T-cell (primary cell): ENCODE measurements at places on chromosomes 12 and 14.

DNA sequence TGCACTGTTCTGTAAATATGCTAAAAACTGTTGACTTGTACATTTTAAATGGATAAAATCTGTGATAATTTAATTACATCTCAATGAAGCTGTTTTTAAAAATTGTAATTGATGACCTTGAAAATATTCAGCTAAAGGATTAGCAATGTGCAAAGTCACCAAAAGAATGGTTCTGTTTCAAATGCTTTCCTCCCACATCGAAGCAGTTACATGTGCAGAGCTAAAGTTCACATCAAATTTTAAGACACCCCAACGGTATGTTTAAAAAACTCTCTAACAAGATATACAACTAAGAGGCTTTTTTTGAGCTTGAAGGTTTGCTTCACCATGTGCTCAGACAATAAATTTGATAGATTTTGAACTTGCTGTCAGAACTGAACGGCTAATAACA, 114.6 kb upstream of the KRAS start:
- no peak for DNase-seq

GRCh38 chr14:36229262-36229661, 52.7 kb upstream of the PTCSC3 start:
- no peak for DNase-seq

- no peak for DNase-seq
These were observed 25.6 kb downstream of the RAP1B start for GRCh38 chr12:68636268-68636667.

DNA sequence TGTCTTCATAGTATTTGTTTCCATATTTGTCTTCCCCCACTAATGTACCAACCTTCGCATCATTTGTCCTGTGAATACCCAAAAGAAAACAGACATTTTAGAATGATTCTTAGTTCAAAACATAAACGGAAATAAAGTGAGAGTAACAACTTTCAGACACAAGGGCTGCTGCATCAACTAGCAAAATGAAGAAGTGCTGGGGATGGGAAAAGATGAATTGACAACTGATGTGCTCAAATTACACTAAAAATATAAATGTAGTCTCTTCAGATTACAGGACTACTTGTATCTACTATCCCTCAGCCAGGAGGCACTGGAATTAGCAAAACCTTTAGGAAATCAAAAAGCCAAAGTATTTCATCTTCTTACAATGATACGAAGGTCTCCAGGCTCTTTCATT, 743 bp downstream of the NDUFA12 start:
- DNase-seq = no peak

- DNase-seq = no peak
These were observed 49.8 kb downstream of the SDR9C7 start for GRCh38 chr12:56884421-56884820.

GRCh38 chr12:1170411-1170810, 179.4 kb downstream of the ERC1 start:
- no peak for DNase-seq

GRCh38 chr12:95088379-95088778, 15.0 kb upstream of the NR2C1 start:
- no peak for DNase-seq

DNA sequence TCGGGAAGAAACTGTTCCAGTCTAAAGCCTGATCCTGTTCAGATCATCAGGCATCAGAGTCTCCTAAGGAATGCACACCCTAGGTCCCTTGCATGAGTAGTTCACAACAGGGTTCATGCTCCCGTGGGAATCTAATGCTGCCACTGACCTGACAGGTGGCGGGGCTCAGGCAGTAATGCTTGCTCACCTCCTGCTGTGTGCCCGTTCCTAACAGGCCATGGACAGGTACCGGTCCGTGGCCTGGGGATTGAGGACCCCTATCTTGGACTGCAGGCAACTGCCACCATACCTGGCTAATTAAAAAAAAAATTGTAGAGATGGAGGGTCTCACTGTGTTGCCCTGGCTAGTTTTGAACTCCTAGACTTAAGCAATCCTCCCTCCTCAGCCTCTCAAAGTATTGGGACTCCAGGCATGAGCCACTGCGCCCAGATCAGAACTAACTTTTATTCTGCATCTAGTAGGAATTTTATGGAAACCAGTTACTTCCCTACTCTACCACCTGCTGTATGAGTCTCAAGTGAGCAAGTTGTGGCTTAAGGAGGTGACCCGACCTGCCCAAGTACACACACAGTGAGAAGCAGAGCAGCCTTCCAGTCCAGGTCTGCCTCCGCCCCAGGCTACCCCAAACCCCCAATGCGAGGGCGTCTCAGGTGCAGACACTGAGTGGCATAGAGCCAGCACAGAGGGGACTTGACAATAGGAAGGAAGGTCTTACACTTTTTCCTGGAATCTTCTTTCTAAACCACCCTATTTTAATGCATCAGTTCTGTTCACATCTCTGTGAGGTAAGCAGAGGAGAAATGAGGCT, 2.5 kb upstream of the PAPLN start:
- DNase-seq = no peak

GRCh38 chr12:51817027-51817953, 31.2 kb downstream of the FIGNL2 start:
- DNase-seq = no peak

DNA sequence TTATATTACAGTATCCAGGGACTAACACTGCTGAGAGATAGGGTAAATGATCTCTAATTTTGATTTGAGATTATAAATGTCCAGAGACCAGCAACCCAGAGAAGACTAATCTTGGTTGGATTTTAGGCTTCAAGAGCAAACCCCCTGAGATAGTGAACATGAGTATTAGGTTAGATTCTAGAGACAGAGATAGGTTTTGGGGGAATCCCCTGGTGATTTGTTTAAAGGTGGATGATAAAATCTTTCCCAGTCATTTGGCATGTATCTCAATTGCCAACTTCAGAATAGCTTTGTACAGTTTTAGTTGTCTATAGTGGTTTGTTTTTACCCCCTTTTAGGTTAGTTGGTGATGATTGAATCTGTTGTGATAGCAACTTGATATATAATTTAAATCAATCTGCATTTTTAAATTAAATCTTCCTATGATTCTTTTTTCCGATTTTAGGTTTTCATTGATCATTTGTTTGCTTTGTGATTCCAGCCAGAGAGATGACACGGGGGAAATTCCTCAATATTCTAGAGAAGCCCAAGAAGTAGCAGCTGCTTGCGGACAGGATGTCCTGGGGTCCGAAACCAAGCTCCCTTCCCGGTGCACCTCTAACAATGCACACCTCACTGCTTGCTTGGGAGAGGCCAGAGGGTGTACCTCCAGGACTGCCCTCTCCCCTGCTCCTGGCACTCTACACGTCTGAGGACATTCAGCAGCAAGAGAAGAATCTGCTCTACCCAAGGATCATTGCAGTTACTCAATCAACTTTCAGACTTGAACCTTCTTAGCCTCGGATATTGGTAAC, 40.6 kb upstream of the VSX2 start:
- DNase-seq = no peak

DNA sequence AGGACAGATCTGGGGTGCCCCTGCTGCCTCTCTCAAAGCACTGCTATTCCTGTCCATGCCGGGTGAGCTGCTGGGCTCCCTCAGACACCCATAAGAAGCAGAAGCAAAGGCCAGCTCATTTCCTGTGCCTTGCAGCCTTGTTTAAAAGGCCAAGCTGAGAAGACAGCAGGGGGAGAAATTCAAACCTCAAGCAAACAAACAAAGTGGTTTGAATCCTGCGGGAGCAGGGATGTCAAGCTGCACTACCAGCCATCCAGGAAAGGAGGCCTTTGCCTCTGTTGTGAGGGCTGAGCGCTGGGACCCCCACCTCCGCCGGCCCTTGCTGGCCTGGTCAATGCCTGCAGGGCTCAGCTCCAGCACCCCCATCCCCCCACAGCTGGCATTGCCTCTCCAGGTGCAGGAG, 176.5 kb downstream of the PIWIL1 start:
- DNase-seq = no peak

DNA sequence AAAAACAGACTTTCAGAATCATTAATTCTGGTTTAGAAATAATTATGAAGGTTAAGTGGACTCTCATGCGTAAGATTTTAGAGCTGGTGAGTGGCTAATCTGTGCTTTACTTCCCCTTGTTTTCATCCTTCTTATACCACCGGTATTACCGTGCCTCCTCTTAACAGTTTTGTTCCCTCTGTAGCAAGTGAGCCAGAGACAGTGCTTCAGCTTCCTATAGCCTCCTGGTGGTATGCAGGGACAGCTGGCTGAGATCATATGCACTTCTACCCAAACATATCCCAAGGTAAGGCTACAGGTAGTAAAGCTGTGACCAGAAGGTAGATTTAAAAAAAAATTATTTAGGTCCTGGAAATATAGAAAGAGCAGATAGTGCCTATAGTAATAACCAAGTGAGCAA, 55.2 kb downstream of the PDE3A start:
- DNase-seq = no peak

DNA sequence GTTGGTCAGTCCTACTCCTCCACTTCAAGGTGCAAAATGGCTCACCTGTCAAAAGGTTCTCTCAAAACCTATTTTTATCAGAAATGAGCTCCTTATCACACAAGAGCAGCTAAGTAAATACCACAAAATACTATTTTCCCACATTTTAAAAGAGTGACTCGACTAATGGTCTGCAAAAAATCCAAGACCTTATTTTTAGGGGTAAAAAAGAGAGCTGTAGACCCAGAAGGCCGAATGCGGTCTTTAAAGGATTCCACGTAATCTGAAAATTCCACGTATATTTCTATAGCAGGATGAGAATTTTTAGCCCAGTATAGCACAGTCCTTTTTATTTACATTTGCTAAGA, 3.8 kb downstream of the C14orf93 start:
- DNase-seq = no peak

DNA sequence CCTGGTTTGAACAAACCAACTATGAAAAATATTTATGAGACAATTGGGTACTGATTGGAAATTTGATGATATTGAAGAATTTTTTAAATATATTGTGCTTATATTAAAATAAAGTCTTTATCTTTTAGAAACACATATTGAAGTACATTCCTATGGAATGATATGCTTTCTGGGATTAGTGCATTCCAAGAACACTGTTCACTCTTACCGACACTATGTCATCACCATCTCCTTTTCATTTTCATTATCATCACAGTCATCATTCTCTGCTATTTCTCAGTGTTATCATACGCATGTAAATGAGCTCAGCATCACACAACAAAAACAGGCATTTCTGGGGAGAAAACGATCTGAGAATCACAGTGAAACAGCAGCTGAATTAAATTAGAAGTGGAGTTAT, 513.3 kb upstream of the CCDC196 start:
- DNase-seq = no peak
